ENCODE measurements at places on chromosomes 5 and 9.

- no peak overlapping the region for H3K4me3 ChIP-seq
- H3K27ac ChIP-seq, result no peak overlapping the region
- no peak for DNase-seq
- peaks cover 11% of the 10 kb centered on the region for H3K27me3 ChIP-seq
- peaks cover 8% of the 10 kb centered on the region for H3K4me1 ChIP-seq
- H3K36me3 ChIP-seq, result no peaks in the 10 kb centered on the region
These were observed 4.7 kb upstream of the GBGT1 start for GRCh38 chr9:133168432-133168831.

DNA sequence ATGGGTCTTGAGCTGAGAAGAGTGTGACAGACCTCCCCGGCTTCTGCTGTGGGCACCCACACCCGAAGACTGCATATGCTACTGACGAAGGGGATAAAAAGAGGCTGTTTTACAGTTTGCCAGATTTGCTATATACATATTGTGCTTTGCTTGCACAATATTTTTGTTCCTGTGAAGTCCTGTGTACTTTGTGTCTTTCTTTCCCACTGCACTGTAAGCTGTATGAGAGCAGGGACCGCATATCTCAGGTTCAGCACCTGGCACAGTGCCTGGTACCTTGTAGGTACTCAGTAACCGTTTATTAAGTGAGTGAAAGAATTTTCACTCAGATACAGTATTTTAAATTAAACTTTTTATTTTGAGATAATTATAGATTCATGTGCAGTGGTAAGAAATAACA is 8.2 kb upstream of the GARNL3 start:
- peaks cover 22% of the 10 kb centered on the region for H3K36me3 ChIP-seq
- no peak overlapping the region for H3K4me3 ChIP-seq
- peaks cover 71% of the 10 kb centered on the region for H3K4me1 ChIP-seq
- no peaks in the 10 kb centered on the region for H3K27me3 ChIP-seq
- DNase-seq, result no peak

DNA sequence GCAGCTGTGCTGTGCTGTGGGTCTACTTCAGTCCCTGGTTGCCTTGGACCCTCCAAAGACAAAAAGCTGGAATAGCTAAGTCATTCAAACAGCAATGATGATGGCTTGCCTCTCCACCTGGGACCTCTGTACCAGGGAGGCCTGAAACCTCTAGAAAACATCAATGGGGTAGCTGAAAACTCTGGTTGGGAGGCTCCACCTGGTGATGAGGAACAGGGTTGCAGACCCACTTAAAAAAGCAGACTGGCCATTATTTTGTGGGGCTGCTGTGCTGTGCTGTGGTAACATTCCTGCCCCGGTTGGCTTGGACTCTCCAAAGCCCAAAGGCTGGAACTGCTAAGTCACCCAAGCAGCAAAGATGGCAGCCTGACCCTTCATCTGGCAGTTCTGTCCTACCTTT is 839.3 kb upstream of the ARRDC3 start:
- H3K27me3 ChIP-seq, result no peaks in the 10 kb centered on the region
- DNase-seq, result peak; percentile 26
- H3K4me1 ChIP-seq, result no peaks in the 10 kb centered on the region
- peaks cover 36% of the 10 kb centered on the region for H3K36me3 ChIP-seq
- no peak overlapping the region for H3K27ac ChIP-seq

DNA sequence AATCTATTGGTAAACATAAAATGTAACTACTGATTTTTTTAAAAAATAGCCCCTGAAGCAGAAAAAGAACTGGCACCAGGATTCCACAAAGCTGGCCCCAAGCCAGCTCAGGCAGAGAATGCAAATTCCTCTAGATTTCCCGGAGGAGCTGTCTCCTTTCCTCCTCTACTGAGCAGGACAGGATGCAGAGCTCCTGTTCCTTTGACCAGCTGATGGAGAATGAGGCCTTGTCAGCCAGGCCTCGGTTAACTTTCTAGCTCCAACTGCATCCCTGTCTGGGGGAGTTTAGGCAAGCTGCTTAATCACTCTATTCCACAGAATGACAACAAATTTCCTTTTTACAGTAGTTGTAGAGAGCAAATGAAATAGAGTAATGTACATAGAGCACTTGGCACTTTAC is 155.5 kb downstream of the GNAQ start:
- no peak overlapping the region for H3K4me3 ChIP-seq
- H3K4me1 ChIP-seq, result peaks cover 34% of the 10 kb centered on the region
- DNase-seq, result no peak
- H3K27me3 ChIP-seq, result no peaks in the 10 kb centered on the region
